Central memory CD4-positive, alpha-beta T cell (primary cell): ENCODE measurements at places on chromosomes 4 and X.
A peak's percentile ranks its signal among the peaks of the same experiment; 100 is the strongest.

DNA sequence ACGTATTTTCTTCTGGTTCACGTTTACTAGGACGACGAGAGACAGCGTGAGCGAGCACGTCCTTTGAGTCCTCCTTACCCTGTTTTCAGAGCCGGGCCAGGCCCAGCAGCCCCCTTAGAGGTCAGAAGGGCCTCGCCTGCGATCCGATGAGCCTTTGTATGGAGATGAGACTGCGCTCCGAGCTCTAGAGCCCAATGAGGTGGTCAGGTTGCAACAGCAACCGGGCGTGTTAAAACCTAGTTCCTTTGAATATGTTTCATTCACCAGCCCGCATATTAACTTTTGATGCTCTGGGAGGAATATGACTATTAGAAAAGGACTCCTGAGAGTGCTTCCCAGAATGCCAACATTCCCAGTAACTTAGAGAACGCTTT is 55.6 kb upstream of the TADA2B start:
- DNase-seq = no peak

- DNase-seq = no peak
Observed at GRCh38 chrX:3384327-3384726, 37.9 kb upstream of the MXRA5 start.

GRCh38 chr4:2535376-2536192 is 863 bp upstream of the FAM193A start:
- peak; percentile 53 for DNase-seq

GRCh38 chr4:2484993-2485392 is 16.1 kb downstream of the RNF4 start:
- peak; percentile 67 for DNase-seq

GRCh38 chr4:57494821-57495220 is 384.6 kb upstream of the IGFBP7 start:
- no peak for DNase-seq

- DNase-seq = no peak
Observed at GRCh38 chr4:170242471-170242870, 152.7 kb upstream of the AADAT start.

GRCh38 chr4:22323691-22324090 is 192.2 kb downstream of the ADGRA3 start:
- DNase-seq = no peak

DNA sequence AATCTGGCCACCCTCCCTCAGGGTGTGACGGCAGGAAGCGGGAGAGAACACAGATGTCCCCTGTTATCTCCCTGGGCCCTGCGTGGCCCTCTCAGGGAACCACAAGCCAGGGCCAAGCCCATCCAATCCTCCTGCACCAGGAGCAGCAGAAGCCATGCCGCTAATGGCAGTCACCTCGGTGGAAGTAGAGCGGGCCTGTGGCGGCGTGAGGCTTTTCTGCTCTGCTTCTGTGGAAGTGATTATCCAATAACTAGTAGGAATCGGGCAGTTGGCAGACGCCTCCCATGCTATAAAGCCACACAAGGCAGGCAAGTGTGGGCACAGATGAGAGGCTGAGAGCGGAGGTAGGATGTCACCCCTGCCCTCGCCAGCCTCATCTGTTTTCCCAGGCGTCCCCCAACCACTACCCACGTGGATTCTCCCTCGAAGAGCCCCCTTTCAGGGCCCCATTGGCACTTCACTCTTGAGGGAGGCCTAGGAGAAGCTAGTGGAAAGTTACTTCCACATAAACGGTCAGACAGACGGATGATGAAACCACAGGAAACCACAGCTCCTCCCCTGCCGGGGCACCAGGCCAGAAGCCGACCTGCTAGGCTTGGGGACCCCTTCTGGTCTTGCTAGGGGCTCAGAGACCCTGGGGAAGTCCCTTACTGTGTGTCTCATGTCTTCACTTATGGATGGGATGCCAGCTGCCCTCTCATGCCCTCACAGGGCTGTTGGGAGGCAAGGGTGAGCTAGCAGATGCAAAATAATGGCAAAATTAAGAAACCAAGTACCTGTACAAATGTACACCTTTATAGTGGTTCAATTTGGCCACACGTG is 18.8 kb upstream of the TMSB4X start:
- peak; percentile 69 for DNase-seq
